ENCODE measurements at places on chromosomes 6 and 20.

GRCh38 chr6:62971976-62972658 lies 239.2 kb upstream of the FKBP1C start:
- no peak for DNase-seq

DNA sequence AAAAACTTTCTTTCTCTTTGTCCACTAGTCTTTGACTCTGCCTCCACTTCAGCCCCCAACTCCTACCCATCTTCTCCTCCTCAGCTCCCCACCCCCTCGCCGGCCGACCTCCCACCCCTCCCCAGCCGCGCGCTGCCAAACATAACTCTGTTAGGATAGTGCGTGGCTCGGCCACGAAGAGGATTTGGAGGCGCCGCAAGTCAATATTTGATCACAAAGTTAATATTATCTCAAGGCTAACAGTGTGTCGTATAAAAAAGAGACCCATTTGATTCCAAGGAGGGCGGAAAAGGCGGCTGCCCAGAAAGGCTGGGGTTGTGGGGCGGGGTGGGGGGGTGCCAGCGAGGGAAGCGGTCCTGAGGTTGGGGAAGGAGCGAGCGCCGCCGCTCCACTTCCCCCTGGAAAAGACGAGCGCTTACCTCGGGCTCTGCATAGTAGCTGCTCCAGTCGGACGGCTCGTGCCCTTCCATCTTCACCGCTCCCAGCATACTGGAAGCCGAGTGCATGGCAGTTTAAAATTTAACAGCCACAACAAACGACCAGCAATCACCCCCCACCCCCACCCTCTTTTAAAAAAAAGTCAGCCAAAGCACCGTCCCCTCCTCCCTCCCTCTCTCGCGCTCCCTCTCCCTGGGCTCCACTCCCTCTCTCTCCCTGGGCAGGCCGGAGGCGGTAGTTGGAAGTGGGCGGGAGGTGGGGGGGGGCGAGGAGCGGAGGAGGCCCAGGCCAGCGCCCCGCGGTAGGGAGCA lies 425 bp downstream of the FOXA2 start:
- no peak for DNase-seq

- no peak for DNase-seq
Measured at GRCh38 chr6:105256619-105257018, 76.8 kb upstream of the POPDC3 start.

GRCh38 chr6:164085091-164086075 lies 670.9 kb downstream of the QKI start:
- DNase-seq: peak; percentile 15

GRCh38 chr6:130622142-130622541 lies 205.1 kb upstream of the SMLR1 start:
- no peak for DNase-seq

All from urinary bladder (tissue), 4 donors.